ENCODE measurements at places on chromosomes 4 and X.

DNA sequence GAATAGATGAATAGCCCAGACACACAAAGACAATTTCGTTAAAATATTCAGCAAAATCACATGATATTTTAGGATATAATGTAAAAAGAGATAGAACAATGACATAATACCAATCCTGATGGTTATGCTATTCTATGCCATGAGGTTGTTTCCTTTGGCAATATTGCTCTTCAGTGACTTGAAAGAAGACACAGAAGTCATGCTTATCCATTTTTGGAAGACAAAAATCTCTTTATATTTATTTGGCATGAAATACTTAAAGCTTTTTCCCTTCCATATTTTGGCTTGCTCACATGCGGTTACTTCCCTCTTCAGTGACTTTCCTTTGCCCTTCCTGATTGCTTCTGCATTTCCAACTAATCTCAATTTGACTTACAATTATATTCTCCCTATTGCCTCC lies 314.8 kb downstream of the IQCM start:
- no peak for DNase-seq

- DNase-seq, result no peak
Measured at GRCh38 chr4:186820391-186820891, 96.8 kb upstream of the FAT1 start.

DNA sequence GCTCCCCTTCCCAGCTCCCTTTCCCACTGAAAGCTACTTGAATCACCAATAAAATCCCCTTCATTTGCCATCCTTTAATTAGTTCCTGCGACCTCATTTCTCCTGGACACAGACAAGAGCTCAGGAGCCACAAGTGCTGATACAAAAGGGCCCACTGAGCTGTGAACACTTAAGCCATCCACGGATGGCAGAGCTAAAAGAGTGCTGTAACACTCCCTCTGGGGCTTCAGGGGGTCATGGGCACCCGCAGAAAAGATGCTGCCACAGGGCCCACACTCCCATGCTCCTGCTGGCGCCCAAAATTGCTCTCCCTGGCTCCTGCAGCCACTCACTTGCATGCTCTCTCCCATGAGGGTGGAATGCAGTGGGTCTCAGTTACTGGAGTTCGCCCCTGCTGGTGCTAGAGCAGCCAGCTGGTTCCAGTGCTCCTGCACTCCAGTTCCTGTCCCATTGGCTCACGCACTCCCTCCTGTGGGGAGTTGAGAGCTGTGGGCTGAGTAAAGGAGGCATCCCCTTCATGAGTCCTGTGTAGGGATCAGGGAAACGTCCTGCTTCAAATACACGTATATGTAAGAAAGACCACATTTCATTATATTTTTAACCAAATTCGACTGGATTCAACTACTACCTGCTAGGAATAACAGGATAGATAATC lies 1291.0 kb downstream of the ARAP2 start:
- DNase-seq, result peak; percentile 8

- no peak for DNase-seq
Measured at GRCh38 chr4:146023334-146023967, 84.8 kb upstream of the ZNF827 start.

- DNase-seq, result no peak
Measured at GRCh38 chrX:19121466-19121865, 802 bp downstream of the ADGRG2 start.

DNA sequence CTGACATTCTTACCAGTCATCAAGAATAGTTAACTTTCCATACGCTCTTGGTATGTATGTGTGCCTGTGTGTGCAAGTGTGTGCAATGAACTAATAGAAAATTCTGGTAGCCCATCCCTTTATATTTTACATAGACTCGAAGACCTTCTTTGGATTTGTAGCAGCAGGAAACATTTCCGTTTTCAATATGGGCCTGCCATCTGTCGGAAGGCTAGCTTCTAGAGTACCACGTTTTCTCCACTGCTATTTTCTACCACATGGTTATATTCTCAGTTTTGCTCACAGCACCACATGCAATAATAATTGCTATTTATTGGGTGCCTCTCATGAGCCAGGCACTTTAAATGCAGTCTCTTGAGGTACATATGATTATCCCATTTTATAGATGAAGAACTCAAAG lies 47.9 kb upstream of the PTCHD1 start:
- no peak for DNase-seq

DNA sequence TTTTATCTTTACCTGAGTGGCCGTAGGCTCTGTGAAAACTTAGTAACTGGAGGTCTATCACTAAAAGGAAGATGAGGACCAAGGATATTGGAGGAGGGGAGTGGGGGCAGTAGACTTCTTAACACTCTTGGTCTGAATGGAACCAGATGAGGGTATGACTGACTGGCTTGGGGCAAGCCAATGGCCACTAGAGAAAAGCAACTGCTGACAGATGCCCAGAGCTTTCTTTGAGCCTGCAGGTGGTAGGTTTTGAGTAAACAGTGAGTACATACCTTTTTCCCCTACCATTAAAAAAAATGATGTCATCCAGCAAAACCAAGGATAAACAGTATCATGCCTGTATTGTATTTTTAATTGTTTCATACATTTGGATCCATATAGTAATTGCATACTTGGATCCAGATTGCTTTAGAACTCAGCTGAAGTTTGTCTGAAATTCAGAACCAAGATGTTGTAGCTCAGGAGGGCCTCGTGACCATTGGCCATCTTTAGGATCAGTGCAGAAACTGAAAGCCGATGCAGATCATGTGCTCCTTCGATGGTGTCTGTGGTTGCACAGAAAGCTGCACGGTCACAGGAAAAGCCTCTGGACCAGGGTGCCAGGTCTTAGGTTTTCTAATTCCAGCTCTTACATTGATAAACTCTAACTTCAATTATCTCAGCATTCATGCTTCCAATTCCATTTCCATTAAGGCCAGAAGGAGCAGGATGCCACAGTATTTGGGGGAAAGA lies 131.0 kb downstream of the PDGFRA start:
- no peak for DNase-seq

DNA sequence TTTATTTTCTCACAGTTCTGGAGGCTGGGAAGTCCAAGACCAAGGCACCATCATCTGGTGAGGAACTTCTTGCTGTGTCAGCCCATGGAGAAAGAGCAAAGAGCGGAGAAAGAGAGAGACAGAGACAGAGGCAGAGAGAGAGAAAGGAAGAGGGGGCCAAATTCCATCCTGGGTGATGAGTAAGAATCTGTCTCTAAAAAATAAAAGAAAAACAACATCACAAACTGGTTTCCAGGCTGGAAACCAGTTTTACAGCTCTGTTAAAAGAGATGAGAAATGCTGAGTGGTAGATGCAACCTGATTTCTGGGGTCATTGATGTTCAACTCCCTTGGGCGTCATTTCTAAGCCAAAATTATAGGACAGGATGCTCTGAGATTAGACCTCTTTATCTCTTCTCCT lies 72.9 kb downstream of the SHOX start:
- DNase-seq, result no peak

DNA sequence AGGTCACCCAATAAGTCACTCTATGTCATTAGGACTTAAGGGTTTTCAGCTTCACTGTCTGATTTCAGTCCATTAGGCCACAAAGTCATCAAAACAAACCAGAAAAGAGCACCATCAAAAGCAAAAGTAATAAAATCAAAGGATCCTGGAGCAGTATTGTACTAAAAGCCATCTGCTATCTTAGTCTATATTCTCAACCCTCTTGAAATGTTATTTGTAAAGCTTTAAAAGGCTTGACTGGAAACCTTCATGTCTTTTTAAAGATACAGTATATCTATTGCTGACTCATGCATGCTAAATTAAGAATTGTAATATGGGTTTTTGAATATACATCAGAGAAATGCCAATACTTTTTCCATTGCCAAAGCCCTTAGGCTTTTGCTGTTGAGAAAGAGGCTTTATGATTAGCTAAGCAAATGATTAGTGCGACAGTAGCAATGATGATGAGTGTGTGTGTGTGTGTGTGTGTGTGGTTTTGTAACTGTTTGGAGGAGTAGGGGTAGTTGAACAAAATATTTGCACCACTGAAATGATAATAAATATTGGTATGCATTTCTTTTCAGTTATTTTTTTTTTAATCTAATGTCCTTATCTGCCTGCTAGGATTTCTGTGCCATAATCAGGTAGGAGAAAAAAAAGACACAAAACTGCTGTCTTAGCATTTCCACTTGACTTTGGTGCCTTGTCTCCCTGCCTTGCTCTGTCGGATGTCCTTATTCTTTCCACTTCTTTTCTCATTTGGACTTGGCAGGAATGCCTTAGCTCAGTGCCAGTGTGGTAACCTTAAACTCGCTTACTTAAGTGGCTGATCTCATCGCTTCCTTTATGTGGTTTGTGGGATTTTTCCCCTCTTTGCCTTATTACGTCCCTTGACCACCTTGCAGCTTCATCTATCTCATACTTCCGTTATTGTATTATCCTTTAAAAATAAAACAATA lies 119.7 kb downstream of the PCDH7 start:
- no peak for DNase-seq

GRCh38 chr4:79353075-79353474 lies 27.2 kb upstream of the NAA11 start:
- DNase-seq, result no peak

DNA sequence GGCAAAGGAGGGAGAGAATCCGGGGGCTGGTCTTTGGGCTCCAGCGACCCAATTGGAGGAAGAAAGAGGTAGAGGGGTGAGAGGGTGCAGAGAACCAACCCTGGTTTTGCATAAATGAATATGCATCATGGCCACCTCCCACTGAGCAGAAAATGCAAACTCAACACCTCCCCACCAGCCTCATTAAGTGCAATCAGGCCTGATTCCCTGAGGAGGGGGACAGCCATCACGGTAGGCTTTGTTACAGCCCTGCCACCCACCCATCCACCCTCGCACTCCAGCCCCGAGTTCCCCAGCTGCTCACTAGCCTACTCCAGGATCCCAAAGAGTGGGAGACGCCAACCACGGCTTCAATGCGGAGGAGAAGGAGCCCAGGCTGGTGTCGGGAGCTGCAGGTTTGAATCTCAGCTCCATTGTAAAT lies 48.3 kb upstream of the MAN2B2 start:
- peak; percentile 53 for DNase-seq

DNA sequence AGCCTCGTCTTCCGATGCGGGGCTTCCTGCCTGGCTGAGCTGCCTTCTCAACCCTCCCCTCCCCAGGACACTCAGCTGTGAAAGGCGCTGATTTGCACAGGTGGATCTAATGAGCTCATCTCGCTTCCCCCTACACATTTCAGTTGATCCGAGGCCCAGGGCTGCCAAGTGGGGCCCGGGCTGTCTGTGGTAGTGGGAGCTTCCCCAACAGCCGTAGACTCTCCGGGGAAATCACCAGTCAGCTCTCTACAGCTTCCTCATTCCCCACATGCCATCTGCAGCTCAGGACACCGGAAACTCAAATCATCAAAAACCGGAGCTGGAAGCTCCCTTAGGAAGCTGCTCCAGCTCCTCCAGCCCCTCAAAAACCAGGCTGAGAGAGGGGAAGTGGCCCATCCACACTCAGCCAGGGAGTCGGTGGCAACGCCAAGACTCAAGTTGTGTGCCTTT lies 56.2 kb downstream of the SMIM20 start:
- no peak for DNase-seq

- peak; percentile 20 for DNase-seq
Measured at GRCh38 chr4:38157592-38157991, 197.4 kb downstream of the PTTG2 start.

GRCh38 chr4:76948443-76949275 lies 893 bp upstream of the SEPTIN11 start:
- peak; percentile 83 for DNase-seq

DNA sequence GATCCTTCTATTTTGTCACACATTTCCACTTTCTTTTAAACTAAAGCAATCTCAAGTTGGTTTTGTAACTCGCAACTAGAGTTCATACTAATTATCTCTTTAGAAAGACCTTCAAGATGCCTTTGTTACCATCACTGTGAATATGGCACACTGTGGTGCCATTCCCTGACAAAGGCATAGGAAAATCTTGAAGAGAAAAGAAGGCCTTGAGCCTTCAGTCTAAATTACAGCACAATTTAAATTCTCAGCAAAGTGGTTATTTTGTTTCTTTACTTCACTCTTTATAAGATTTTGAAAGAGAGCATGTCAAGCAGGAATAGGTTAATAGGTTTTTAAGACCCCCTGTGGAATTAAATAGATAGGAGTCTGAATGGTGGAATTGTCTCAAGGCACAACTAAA lies 89.0 kb upstream of the BANK1 start:
- no peak for DNase-seq

- peak; percentile 28 for DNase-seq
Measured at GRCh38 chr4:88706574-88706973, 8.9 kb upstream of the NAP1L5 start.

DNA sequence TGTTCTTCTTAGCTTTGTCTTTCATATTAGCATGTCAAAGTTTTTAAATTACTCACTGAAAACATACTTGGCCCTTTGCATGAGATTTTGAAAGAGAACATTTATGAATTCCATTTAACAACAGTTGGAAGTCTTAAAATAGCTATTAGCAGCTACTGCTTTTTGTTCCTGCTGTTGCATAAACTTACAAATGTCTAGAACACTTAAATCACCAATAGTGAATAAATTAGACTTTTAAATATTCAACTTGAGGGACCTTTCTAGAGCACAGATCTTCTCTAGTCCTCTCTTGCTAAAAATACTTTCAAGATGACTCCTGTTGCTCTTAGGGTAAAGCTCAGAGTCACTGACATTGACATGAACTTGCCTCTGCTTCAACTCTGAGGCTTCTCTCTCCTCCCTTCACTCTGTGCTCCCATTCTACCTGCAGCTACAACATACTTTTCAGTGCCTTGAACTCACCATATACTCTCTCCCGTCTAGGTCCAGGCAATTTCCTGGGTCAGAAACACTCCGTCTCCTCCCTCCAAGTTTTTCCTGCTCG lies 15.8 kb upstream of the TXK start:
- no peak for DNase-seq

- DNase-seq, result no peak
Measured at GRCh38 chrX:57643698-57644097, 36.4 kb downstream of the NLRP2B start.

GRCh38 chr4:85457752-85458467 lies 17.0 kb upstream of the ARHGAP24 start:
- no peak for DNase-seq

GRCh38 chr4:113050837-113051236 lies 1.4 kb downstream of the ANK2 start:
- DNase-seq, result no peak

- no peak for DNase-seq
Measured at GRCh38 chrX:134254511-134254910, 17.5 kb downstream of the CCDC160 start.

DNA sequence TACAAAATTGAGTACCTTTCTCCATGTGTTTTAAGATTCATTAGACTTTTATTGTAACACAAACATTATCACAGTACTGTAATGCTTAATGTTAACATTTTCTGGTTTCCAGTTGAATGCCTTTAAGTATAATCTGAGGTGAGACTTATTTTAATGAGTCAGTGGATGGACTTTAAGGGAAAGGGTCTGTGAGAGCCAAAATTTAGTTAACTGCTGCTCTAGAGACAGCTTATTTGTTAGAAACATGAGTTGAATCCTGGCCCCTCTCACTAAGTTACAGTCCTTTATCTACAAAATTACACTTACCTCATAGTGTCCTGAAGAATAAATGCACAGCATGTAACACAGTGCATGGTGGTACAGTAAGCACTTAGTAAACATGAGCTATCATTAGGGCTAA lies 66.0 kb downstream of the PGRMC2 start:
- DNase-seq, result no peak

- no peak for DNase-seq
Measured at GRCh38 chr4:15675356-15675755, 6.3 kb upstream of the FAM200B start.
